Kidney epithelial cell (primary cell): ENCODE measurements at places on chromosomes 3 and 15.

- no peak for DNase-seq
Measured at GRCh38 chr15:71572452-71573053, 237.8 kb upstream of the NR2E3 start.

DNA sequence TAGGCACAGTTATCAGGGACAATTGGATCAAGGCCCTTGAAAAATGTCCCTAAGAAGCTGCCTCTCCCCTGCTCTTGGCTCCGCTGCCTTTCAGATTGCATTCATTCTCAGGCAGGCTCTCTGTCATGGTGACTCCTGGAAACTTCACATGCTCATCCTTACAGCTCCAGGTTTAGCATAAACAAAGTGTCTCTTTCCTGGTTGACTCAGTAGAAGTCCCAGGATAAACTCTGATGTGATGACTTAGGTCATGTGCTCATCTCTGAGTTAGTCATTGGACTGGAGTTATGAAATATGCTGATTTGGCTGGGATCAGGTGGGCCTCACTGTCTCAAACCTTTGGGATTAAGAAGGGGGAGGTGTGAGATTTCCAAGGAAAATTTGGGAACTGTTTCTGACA lies 243.8 kb downstream of the ZNF621 start:
- no peak for DNase-seq

GRCh38 chr15:77542491-77543001 lies 90.2 kb downstream of the LINGO1 start:
- DNase-seq, result no peak

GRCh38 chr3:177589911-177590381 lies 392.7 kb upstream of the TBL1XR1 start:
- peak; percentile 99 for DNase-seq

DNA sequence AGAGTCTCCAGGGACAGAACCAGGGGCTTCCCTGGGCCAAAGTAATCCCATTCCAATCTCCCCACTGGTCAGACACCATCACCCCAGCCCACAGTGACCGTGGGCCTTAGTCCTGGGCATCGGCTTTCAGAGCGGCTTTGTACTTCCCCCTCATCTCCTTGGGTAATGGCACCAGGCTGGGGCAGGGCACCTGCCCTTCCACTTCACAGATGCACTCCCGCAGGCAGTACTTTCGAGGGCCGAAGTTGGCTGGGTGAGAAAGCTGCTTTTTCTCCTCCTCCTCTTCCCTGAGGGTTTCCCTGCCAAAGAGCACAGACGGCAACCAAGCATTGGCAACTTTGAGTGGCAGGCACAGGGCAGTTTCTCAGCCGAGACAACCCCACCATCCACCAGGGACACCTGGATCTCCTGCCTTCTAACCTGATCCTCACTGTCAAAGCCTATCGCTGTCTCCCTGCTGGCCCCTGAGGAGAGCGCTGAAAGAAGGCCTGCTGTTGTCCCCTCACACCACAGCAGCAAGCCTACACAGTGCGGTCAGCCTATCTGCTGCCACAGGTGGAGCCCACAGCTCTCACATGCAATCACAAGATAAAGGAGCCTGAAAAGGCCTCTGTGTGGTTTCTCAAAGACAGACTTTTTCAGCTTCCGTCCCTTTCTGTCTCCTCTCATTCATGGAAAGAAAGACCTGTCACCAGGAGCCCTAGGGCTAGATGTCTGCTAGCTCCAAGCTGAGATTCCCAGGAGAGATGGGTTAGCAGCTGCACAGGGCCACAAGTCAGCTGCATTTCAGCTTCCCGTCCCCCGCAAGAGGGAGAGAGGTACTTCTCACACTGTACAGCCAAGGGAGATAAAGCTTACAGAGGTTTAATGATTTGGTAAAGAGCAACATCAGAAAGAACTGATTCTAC lies 12.5 kb downstream of the MRPS25 start:
- DNase-seq, result no peak

- DNase-seq, result no peak
Measured at GRCh38 chr15:25175033-25175788, 220.4 kb downstream of the SNRPN start.

DNA sequence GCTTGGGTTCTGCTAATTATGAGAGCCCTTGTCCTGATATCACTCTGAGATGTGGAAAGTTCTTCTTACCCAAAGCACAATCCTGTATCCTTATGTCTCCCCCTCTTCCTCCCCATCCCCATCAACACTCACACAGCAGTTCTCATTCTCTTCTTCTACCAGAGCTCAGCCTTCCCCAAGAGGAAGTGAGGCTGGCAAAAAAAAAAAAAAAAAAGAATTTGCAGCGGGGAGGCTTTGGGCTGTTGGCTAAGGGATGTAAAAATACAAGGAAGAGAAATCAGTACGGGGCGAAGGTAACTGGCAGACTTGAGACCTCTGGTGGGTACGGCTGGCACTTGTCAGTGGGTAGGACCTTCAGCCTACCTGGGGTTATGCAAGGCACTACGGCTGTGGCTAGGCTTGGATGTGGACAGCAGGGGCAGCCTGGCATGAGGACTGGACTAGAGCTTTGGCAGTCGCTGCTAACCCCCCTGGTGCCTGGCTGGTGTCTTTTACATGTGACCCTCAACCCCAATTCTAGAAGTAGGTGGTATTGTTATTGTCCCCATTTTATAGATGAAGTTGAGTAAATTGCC lies 5.4 kb downstream of the VIPR1 start:
- DNase-seq, result no peak

- DNase-seq, result no peak
Measured at GRCh38 chr3:172697558-172697957, 13.3 kb downstream of the NCEH1 start.

- no peak for DNase-seq
Measured at GRCh38 chr3:183255348-183255730, 2.3 kb downstream of the B3GNT5 start.

GRCh38 chr3:10470120-10471053 lies 35.0 kb downstream of the ATP2B2 start:
- no peak for DNase-seq

- DNase-seq, result no peak
Measured at GRCh38 chr3:186001842-186002241, 64.0 kb upstream of the TRA2B start.

DNA sequence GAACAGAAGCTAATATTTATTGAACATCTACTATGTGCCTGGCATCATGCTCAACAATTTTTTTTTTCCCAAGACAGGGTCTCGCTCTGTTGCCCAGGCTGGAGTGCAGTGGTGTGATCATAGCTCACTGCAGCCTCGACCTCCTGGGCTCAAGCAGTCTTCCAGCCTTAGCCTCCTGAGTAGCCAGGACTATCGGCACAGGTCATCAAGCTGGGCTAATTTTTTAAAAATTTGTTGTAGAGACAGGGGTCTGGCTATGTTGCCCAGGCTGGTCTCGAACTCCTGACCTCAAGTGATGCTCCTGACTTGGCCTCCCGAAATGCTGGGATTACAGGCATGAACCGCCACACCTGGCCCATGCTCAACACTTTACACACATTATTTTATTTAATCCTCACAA lies 35.7 kb upstream of the CILP start:
- no peak for DNase-seq

- DNase-seq, result no peak
Measured at GRCh38 chr3:14118400-14119381, 6.0 kb downstream of the CHCHD4 start.

- DNase-seq, result no peak
Measured at GRCh38 chr15:98416222-98416855, 232.0 kb upstream of the IGF1R start.

DNA sequence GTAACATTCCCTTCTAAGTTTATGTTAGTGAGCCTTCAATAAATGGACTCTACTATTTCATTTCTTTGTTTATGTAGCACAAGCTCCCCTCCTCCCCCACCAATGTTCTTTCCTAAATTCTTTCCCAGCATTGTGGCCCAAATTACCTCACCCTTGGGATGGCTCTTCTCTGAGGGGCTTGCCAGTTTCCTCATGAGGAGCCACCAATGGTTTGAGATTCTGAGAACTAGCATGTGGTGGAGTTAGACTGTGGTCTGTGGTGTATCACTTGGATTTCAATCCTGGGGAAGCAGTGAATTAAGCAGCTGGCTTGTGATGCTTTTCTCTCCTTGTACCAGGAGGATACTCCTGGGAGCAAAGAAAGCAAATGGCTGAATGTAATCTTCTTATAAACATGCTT lies 50.0 kb upstream of the NPHP3 start:
- DNase-seq, result no peak

DNA sequence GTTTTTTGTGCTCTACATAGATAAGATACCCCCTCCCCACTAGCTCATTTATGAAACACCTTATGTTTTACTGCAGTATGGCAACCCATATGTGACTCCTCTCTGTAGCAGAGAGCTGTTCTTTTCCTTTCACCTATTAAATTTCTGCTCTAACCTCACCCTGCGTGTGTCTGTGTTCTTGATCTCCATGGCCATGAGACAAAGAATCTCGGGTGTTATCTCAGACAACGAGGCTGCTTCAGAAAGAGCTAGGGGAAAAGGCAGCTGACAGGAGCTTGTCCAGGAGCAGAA lies 18.0 kb downstream of the CCR8 start:
- no peak for DNase-seq

DNA sequence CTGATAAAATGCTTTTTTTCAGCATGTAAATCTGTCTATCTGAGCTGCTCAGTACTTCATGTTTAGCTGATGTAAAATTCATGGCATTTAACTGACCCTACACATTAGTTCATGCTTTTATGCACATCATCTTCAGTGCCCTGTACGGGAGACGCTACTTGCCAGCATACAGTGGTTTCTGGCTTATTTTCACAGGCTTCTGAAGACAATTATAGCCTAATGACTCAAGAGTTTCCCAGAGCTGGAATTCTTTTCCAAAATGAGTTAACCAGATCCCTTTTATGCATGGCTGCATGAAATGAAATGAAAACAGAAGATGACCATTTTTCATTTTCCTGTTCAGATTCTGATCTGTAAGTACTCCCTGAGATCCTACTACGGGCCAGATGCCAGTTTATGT lies 1061.5 kb downstream of the ROBO2 start:
- peak; percentile 74 for DNase-seq
